ENCODE measurements at places on chromosomes 5 and 9.

GRCh38 chr5:138663009-138663408, 87.8 kb upstream of the HSPA9 start:
- DNase-seq, result no peak

DNA sequence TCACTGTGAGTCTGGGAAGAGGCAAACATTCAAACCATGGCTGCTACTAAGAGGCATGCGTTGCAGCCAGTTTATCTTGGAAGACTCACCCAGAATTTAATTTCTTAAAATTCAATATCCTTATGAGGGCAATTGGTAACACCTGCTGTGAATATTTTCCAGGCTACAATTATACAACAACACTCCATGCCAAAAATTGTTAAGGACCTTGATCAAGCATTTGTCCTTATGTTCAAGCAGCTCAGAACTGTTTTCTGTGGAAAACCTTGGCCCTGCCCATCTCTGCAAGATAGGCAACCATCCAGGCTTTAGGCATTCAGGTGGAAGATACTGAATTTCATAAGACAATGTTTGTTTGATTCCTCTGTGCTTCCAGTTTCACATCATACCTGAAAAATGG, 327.8 kb downstream of the FBXL7 start:
- no peak for DNase-seq

- DNase-seq, result no peak
Measured at GRCh38 chr5:375921-376798, 54.6 kb downstream of the AHRR start.

GRCh38 chr9:133540698-133541025, 6.2 kb downstream of the ADAMTSL2 start:
- no peak for DNase-seq

DNA sequence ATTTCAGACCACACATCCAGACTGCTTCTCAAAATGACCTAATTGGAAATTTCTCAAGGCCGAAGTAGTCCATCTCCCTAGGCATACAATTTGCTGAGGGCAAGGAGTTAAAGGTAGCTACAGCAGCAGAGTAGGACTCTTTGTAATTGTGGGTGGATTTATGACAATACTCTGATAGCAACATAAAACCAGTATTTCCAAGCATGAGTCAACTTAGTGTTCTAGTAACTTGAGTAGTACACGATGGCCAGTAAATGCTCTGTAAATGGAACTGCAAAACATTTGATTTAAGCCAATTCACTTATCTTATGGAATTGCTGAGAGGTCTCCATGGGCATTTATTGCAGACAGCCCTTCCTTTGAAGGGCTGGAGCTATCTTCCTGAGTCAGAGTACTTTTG, 352.2 kb downstream of the PLK2 start:
- no peak for DNase-seq

GRCh38 chr5:73171495-73171894, 1.5 kb upstream of the TMEM174 start:
- DNase-seq, result no peak

DNA sequence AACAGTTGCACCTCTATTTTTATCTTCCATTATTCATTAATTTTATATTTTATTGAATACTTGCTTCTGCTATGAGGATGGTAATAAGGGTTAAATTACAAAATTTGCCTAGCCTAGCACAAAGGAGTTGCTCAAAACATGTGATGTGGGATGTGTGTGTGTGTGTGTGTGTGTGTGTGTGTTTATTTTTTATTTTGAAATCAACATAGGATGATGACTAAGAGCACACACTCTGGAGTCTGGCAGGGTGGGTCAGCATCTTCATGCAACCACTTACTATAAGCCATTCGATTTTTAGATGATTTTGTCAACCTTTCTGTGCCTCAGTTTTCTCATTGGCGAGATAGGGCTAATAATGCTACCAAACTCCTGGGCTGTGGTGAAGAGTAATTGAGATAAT, 57.7 kb upstream of the MAMDC2 start:
- DNase-seq, result no peak

GRCh38 chr5:179868541-179868940, 9.9 kb upstream of the MRNIP start:
- DNase-seq, result no peak

DNA sequence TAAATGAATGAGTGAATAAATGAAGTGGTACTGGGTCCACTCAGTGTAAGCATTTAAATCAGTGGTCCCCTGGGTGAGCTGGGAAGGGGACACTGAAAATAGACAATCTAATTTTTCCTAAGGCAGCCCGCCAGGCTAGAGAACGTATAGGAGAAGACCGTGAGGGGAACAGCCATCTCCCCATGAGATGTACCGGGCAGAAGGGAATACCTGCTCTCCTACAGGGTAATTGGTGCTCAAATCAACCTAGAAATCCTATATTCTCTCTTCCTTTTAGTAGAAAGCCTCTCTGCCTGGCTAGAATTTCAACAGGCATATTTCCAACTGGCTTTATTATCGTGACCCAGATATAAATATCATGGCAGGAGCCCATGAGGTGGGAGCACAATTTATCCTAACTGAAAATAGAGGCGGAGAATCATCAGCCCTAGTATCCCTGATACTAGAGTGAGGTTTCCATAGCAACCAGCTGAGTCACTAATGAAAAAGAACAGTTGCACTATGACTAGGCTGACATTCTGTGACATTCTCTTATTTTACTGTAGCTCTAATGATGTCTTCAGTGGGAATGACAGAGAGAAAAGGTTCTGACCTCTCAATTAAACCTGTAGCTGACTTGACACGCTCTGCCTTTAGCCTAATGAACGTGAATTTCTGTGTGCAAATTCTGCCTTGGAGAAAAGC, 96.5 kb upstream of the CAST start:
- no peak for DNase-seq

DNA sequence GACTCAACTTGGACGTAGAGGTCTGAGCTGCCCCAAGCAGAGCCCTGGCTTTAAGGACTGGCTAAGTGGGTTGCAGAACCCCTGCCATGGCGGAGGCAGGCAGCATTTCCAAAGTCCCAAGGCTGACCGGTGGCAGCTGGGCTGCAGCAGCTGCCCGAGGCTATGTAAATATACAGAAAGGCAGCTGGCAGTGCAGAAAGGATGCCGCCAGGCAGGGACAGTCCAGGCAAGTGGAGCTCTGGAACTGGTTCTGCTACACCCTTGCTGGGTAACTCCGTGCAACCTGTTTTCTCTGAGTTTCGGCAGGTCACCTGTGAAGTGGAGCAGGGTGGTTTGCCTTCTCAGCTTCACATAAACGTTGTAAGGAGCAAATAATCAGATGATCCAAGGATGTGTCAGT, 46.0 kb downstream of the SHB start:
- DNase-seq, result no peak

GRCh38 chr5:106634375-106634774, 1036.4 kb downstream of the EFNA5 start:
- DNase-seq, result no peak

- DNase-seq, result no peak
Measured at GRCh38 chr5:158614951-158615350, 484.8 kb downstream of the EBF1 start.

- DNase-seq, result no peak
Measured at GRCh38 chr9:79973627-79974026, 401.9 kb downstream of the TLE4 start.

DNA sequence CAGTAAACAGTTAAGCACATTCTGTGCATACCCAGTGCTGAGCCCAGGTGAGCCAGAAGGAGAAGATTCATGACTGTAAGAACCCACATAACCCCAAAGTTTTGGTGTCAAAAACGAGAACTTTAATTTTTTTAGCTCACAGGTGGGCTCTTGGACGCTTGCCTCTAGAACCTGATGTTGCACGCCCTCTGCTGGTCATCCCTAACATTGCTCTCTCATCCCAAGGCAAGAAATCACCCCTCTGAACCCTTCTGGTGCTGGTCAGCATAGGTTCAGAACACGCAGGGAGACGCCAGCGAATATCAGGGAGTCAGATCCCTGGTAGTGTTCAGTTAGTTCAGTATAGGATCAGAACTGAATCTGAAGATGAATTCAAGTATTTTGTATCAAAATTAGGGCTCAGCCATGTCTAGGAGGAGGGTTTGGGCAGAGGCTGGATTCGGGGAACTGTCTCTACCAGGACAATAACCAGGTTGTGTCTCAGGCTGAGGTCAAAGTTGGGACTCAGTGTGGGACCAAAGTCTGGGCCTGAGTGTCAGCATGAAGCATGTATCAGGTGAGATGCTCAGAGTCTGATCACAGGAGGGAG, 4.1 kb upstream of the DNAJB5 start:
- peak; percentile 44 for DNase-seq

GRCh38 chr5:142641711-142642110, 44.2 kb downstream of the FGF1 start:
- DNase-seq, result no peak

- DNase-seq, result no peak
Measured at GRCh38 chr5:61254969-61255555, 77.0 kb upstream of the ZSWIM6 start.

GRCh38 chr5:149205625-149206523, 64.6 kb downstream of the ABLIM3 start:
- DNase-seq, result no peak

- no peak for DNase-seq
Measured at GRCh38 chr5:68555907-68556681, 340.5 kb downstream of the PIK3R1 start.

DNA sequence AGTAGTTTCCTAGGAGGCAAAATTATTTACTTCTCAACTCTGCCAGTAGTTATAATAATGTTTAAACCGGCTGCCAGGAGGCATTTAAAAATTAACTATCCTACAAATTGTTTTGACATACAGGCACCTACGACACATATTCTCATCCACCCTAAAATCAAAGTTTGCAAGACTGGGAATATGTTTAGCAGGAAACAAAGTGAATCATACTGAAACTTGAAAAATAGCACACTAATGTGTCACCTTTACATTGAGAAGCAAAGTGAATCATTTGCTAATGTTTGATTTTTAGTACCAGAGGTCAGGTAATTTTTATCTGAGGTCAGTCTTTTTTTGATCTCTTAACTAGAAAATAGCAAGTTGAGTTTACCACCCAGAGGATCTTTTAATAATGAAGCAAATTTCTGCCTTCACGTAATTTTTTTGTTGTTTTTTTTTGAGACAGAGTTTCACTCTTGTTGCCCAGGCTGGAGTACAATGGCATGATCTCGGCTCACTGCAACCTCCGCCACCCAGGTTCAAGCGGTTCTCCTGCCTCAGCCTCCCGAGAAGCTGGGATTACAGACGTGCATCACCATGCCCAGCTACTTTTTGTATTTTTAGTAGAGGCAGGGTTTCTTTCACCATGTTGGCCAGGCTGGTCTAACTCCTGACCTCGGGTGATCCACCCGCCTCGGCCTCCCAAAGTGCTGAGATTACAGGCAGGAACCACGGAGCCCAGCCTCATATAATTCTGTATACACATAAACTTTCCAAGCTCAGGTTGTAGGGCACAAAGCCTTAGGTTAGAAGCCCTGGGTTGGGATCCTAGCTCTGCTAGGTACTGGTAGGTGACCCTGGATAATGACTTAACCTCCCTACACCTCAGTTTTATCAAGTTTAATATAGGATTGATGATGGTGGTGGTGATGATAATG, 124.3 kb downstream of the UGCG start:
- no peak for DNase-seq

DNA sequence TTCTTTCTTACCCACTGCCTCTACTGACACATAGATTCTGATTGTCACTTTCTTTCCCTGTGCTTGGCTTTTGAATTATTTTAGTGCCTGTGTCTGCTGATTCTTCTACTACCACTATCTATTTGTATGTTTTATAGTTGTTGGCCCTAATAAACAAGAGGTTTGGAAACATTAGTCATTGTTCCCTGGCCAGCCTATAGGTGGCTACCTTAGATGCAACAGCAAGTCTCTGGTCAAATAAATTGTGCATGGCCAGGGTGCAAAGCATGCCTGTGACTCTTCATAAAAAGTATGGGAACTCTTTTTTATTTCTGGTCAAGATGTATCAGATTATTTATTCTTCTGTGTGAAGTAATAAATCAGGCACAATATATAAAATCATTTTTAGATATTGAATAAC, 124.4 kb downstream of the PLK2 start:
- DNase-seq, result no peak

- no peak for DNase-seq
Measured at GRCh38 chr5:56175488-56175887, 57.6 kb downstream of the ANKRD55 start.

DNA sequence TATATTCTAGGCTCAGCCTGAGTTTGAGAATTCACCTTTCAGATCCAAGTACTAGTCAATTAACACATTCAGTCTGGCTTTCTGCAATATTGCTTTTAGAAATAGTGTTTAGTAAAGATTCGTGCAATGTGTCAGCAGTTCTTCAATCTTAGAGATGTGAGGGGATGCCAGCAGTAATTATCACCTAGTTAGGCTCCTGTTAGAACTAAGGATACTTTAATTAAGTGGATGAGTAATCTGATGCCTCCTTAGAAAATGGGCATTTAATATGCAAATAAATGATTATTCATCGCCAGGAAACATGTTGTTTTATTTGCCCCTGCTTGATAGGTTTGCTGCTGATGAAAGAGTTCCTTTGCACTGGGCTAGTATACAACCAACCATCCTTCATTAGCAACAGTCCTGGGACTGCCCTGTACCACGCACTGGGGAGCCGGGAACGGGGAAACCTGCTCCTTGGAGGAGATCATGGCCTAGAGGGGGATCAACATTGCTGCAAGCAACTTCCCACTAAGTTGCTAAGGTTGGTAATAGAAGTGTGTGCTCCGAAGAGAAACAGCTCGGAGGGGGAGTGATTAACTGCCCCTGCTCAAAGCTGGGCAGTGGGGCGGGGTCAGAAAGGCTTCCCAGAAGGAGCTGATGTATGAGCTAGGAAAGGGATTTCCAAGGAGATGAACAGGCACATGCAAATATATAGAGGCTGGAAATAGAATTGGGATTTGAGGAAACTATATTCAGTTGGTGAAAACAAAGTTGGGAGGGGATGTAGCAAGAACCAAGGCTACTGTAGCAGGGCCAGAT, 231.8 kb downstream of the DRD1 start:
- DNase-seq, result no peak

GRCh38 chr5:1495525-1495897, 28.2 kb downstream of the LPCAT1 start:
- no peak for DNase-seq

DNA sequence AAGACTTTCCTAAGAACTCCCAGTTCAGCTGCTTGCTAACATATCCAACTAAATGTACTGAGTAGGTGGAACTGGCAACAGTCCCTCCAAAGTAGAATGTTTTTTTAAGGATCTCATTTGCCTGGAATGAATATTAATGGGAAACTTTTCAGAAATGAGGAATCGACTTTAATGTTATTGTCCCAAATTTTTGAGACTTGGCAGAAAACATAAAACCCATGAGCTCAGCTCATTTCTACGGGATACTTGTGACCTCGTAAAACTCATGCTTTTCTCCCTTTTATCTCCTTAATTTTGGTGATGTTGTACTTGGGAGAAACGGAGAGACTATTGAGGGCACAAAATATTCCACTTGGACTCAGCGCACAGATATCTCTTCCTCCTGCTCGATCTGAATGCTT, 296.8 kb downstream of the EBF1 start:
- no peak for DNase-seq

Data from activated CD4-positive, alpha-beta T cell treated with anti-CD3 and anti-CD28 coated beads for 4 hours (primary cell).